ENCODE measurements at places on chromosomes 13 and 19. TPM values are rescaled to one million over a fixed set of nuclear protein-coding genes. Genes with fewer than 3 reads are reported as not detected.

ALG5 gene
- 16.5 TPM for total RNA-seq

MAST1 gene
- not detected for total RNA-seq

PRRG2 gene
- total RNA-seq = 1.1 TPM

AKT2 gene
- 69.6 TPM for total RNA-seq

IGFL2 gene
- not detected for total RNA-seq

ZNF665 gene
- 2.8 TPM for total RNA-seq

TNFSF13B gene
- total RNA-seq = 2.7 TPM

GPR4 gene
- 0.62 TPM for total RNA-seq

KRTDAP gene
- total RNA-seq = not detected

CCNA1 gene
- total RNA-seq = not detected

ZNF799 gene
- 4.3 TPM for total RNA-seq

OR7D2 gene
- not detected for total RNA-seq

HIPK4 gene
- total RNA-seq = 1.1 TPM

CPB2 gene
- not detected for total RNA-seq

ZNF112 gene
- 4.3 TPM for total RNA-seq

CBY2 gene
- total RNA-seq = not detected

CDC42EP5 gene
- total RNA-seq = 10.8 TPM

FBXO17 gene
- 31.3 TPM for total RNA-seq

SIAH3 gene
- not detected for total RNA-seq

ZIK1 gene
- total RNA-seq = 7.5 TPM

LINGO3 gene
- total RNA-seq = not detected

CGB5 gene
- not detected for total RNA-seq

SYDE1 gene
- total RNA-seq = 100 TPM

CACNG6 gene
- total RNA-seq = not detected

KMT5C gene
- total RNA-seq = 11.2 TPM

ZNF506 gene
- total RNA-seq = 27.1 TPM

ABHD13 gene
- 11.6 TPM for total RNA-seq

C19orf81 gene
- not detected for total RNA-seq

JSRP1 gene
- not detected for total RNA-seq

ZNF181 gene
- total RNA-seq = 23.5 TPM

AMER2 gene
- not detected for total RNA-seq

ZNF555 gene
- total RNA-seq = 6.0 TPM

LILRA1 gene
- total RNA-seq = 0.85 TPM

URAD gene
- not detected for total RNA-seq

ATP8A2 gene
- total RNA-seq = 0.23 TPM

RAX2 gene
- not detected for total RNA-seq

TMEM221 gene
- total RNA-seq = 0.46 TPM

ZNF93 gene
- 1.7 TPM for total RNA-seq

SHISA2 gene
- total RNA-seq = 0.47 TPM

ZNF560 gene
- not detected for total RNA-seq

MAP4K1 gene
- 0.62 TPM for total RNA-seq

LILRB5 gene
- 17.5 TPM for total RNA-seq

N4BP2L1 gene
- 7.2 TPM for total RNA-seq

GGN gene
- 0.12 TPM for total RNA-seq

MISP3 gene
- total RNA-seq = 2.7 TPM

CADM4 gene
- 36.0 TPM for total RNA-seq

FBXO27 gene
- 4.0 TPM for total RNA-seq

Measured in gastroesophageal sphincter (tissue), 4 donors.